ENCODE measurements at places on chromosomes 6 and 20. TPM values are rescaled to one million over a fixed set of nuclear protein-coding genes. Genes with fewer than 3 reads are reported as not detected.

Gene ZSWIM3
- total RNA-seq: 2.4 TPM

Gene TFAP2D
- not detected for total RNA-seq

Gene RIMS1
- 0.35 TPM for total RNA-seq

Gene WFDC10B
- total RNA-seq: not detected

Gene PDE10A
- 0.05 TPM for total RNA-seq

Gene LY6G6D
- not detected for total RNA-seq

Gene CYB5R4
- total RNA-seq: 9.5 TPM

Gene NKX2-2
- not detected for total RNA-seq

Gene TSPO2
- not detected for total RNA-seq

Gene SLC13A3
- 3.2 TPM for total RNA-seq

Gene MTFR2
- 9.1 TPM for total RNA-seq

Gene GATA5
- not detected for total RNA-seq

Gene DNAH8
- not detected for total RNA-seq

Gene TINAG
- total RNA-seq: not detected

Gene ZNF165
- total RNA-seq: 2.5 TPM

Gene PRND
- total RNA-seq: not detected

Gene IMPG1
- not detected for total RNA-seq

Gene SLC35B3
- 9.6 TPM for total RNA-seq

Gene MICAL1
- total RNA-seq: 15.7 TPM

Gene LTB
- 1.5 TPM for total RNA-seq

Gene SPATS1
- total RNA-seq: not detected

Gene SNAP25
- 0.33 TPM for total RNA-seq

Gene HSPA12B
- total RNA-seq: 0.14 TPM

Gene CD40
- total RNA-seq: 6.2 TPM

Gene PRPF6
- 43.2 TPM for total RNA-seq

Gene GJA10
- total RNA-seq: not detected

Gene PTCHD4
- 1.6 TPM for total RNA-seq

Gene TUBE1
- total RNA-seq: 11.1 TPM

Gene ENPP3
- total RNA-seq: not detected
